ENCODE measurements at places on chromosomes 5 and 9. TPM values are rescaled to one million over a fixed set of nuclear protein-coding genes. Genes with fewer than 3 reads are reported as not detected.

GRCh38 chr9:114385397-114386181 is 2.2 kb downstream of the AKNA start:
- H3K27ac ChIP-seq, result peak overlapping the region; percentile 100
- peaks cover 19% of the 10 kb centered on the region for H3K36me3 ChIP-seq
- no peaks in the 10 kb centered on the region for H3K27me3 ChIP-seq
- H3K4me1 ChIP-seq, result peaks cover 75% of the 10 kb centered on the region
- H3K4me3 ChIP-seq, result peak overlapping the region; percentile 94

- no peaks in the 10 kb centered on the region for H3K4me1 ChIP-seq
- H3K4me3 ChIP-seq, result no peak overlapping the region
- DNase-seq, result no peak
Measured at GRCh38 chr9:98330831-98331230, 75.4 kb upstream of the TBC1D2 start.

- no peak overlapping the region for H3K27ac ChIP-seq
- H3K4me1 ChIP-seq, result no peaks in the 10 kb centered on the region
- no peak for DNase-seq
- H3K36me3 ChIP-seq, result no peaks in the 10 kb centered on the region
- no peaks in the 10 kb centered on the region for H3K27me3 ChIP-seq
Measured at GRCh38 chr9:101915482-101915881, 177.0 kb upstream of the GRIN3A start.

GRCh38 chr5:32505756-32506155 is 61.2 kb upstream of the ZFR start:
- DNase-seq, result no peak
- H3K4me3 ChIP-seq, result no peak overlapping the region
- no peaks in the 10 kb centered on the region for H3K36me3 ChIP-seq
- H3K27ac ChIP-seq, result no peak overlapping the region
- peaks cover 6% of the 10 kb centered on the region for H3K27me3 ChIP-seq

GRCh38 chr5:160118349-160119141 is 705 bp downstream of the PWWP2A start:
- H3K4me1 ChIP-seq, result peaks cover 5% of the 10 kb centered on the region
- H3K4me3 ChIP-seq, result peak overlapping the region; percentile 80
- peak; percentile 52 for DNase-seq
- H3K27me3 ChIP-seq, result peaks cover 3% of the 10 kb centered on the region
- H3K27ac ChIP-seq, result peak overlapping the region; percentile 89

The RAPGEF6 gene
- polyA plus RNA-seq, result 30.7 TPM

The PCDHB5 gene
- polyA plus RNA-seq, result not detected

GRCh38 chr5:155252025-155252424 is 238.5 kb downstream of the KIF4B start:
- H3K4me1 ChIP-seq, result no peaks in the 10 kb centered on the region
- H3K27ac ChIP-seq, result no peak overlapping the region
- no peaks in the 10 kb centered on the region for H3K36me3 ChIP-seq
- no peak overlapping the region for H3K4me3 ChIP-seq

The LMX1B gene
- not detected for polyA plus RNA-seq

DNA sequence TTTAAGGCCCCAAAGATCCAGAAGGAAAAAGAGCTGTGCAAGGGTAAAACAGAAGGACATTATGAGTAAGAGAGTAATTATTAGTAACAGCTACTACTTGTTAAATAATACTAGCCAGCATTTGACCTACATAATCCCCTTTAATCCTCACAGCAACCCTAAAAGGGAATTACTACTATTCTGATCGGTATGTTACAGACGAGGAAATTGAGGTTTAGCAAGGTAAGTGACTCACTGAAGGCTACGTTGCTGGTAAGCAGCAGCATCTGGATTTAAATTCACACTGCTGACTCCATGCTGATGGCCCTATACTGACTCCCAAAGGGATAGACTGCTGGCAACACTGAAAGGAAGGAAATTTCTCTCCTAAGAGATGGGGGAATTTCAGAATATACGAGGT is 3.7 kb upstream of the FSD1L start:
- H3K27me3 ChIP-seq, result no peaks in the 10 kb centered on the region

The C9orf50 gene
- not detected for polyA plus RNA-seq

GRCh38 chr9:27817747-27818146 is 244.5 kb upstream of the C9orf72 start:
- no peaks in the 10 kb centered on the region for H3K36me3 ChIP-seq
- no peaks in the 10 kb centered on the region for H3K27me3 ChIP-seq
- DNase-seq, result no peak
- H3K4me1 ChIP-seq, result no peaks in the 10 kb centered on the region
- H3K4me3 ChIP-seq, result no peak overlapping the region

GRCh38 chr5:165127941-165128340 is 1622.5 kb downstream of the MAT2B start:
- no peaks in the 10 kb centered on the region for H3K36me3 ChIP-seq
- H3K4me3 ChIP-seq, result no peak overlapping the region
- H3K27me3 ChIP-seq, result no peaks in the 10 kb centered on the region
- H3K4me1 ChIP-seq, result no peaks in the 10 kb centered on the region

The MEIKIN gene
- polyA plus RNA-seq, result not detected

The PRRC1 gene
- polyA plus RNA-seq, result 32.8 TPM

The DENND4C gene
- polyA plus RNA-seq, result 40.2 TPM

The MVB12B gene
- polyA plus RNA-seq, result 8.0 TPM

- peaks cover 33% of the 10 kb centered on the region for H3K27me3 ChIP-seq
- no peak overlapping the region for H3K27ac ChIP-seq
- no peak overlapping the region for H3K4me3 ChIP-seq
- no peak for DNase-seq
Measured at GRCh38 chr5:159031513-159031912, 68.2 kb downstream of the EBF1 start.

- no peak overlapping the region for H3K4me3 ChIP-seq
- no peak for DNase-seq
- no peak overlapping the region for H3K27ac ChIP-seq
- peaks cover 7% of the 10 kb centered on the region for H3K36me3 ChIP-seq
Measured at GRCh38 chr9:83304686-83305085, 233.5 kb downstream of the FRMD3 start.

DNA sequence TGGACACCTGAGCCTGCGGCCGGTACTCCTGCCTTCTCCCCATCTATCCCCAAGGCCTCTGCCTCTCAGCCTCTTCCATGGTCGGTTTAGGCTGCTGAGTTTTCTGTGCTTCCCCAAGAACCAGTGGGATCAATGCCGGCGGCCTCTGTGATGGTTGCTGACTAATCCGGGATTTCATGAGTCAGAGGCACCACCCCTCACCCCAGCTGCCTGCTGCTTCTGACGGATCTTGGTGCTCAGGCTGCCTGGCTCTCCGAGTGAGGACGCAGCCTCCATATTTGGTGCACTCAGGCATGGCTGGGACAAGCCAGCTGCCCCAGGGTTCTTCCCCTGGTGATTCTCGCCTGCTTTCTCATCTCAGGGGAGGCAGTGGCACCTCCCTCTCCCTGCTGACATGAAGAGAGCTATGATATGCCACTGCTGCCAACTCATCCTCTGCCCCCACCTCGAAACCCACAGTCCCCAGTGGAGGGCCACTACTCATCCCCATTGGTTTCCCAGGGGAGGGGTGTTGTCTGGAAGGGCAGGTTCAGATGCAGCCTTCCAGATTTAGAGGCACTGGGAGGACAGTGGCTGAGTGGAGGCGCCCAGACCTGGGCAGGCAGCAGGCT is 3.3 kb upstream of the MAN1B1 start:
- H3K27ac ChIP-seq, result peak overlapping the region; percentile 15
- peaks cover 24% of the 10 kb centered on the region for H3K4me1 ChIP-seq
- H3K27me3 ChIP-seq, result no peaks in the 10 kb centered on the region
- H3K36me3 ChIP-seq, result no peaks in the 10 kb centered on the region

- no peak overlapping the region for H3K4me3 ChIP-seq
- no peaks in the 10 kb centered on the region for H3K4me1 ChIP-seq
- H3K27ac ChIP-seq, result no peak overlapping the region
- no peaks in the 10 kb centered on the region for H3K36me3 ChIP-seq
- H3K27me3 ChIP-seq, result peaks cover 3% of the 10 kb centered on the region
Measured at GRCh38 chr5:91024206-91024605, 358.9 kb downstream of the ARRDC3 start.

The PCDHA2 gene
- not detected for polyA plus RNA-seq

The FAM13B gene
- 25.1 TPM for polyA plus RNA-seq

DNA sequence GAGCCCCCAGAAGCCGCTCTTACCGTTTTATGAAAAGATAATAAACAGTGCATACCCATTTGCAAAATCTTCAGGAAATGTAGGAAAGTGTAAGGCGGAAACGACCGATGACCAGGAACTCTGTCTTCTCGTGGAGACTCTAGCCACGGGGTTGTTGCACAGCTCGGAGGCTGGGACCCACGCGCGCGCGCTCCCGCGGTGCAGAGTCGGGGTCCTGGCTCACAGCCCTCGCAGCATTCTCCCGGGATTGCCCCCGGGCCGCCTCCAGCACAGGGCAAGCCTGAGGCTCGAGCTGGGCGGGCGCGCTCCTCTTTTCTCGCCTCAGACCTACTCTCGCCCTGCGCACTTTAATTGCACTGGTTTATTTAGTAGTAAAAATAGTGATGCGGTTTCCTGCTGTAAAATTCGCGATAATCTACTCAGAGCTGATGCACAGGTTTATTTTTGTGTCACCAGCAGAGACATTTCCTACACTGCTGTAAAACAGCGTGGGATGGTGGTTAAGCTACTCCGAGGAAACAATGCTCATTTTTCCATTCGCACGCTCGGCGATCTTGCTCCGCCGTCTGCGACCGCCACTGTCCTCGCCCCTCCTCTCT is 15.5 kb downstream of the TRIM7 start:
- H3K27ac ChIP-seq, result peak overlapping the region; percentile 94
- peak overlapping the region; percentile 92 for H3K4me3 ChIP-seq
- H3K27me3 ChIP-seq, result peaks cover 15% of the 10 kb centered on the region
- H3K36me3 ChIP-seq, result peaks cover 10% of the 10 kb centered on the region
- H3K4me1 ChIP-seq, result peaks cover 50% of the 10 kb centered on the region

The CARD9 gene
- 0.21 TPM for polyA plus RNA-seq

DNA sequence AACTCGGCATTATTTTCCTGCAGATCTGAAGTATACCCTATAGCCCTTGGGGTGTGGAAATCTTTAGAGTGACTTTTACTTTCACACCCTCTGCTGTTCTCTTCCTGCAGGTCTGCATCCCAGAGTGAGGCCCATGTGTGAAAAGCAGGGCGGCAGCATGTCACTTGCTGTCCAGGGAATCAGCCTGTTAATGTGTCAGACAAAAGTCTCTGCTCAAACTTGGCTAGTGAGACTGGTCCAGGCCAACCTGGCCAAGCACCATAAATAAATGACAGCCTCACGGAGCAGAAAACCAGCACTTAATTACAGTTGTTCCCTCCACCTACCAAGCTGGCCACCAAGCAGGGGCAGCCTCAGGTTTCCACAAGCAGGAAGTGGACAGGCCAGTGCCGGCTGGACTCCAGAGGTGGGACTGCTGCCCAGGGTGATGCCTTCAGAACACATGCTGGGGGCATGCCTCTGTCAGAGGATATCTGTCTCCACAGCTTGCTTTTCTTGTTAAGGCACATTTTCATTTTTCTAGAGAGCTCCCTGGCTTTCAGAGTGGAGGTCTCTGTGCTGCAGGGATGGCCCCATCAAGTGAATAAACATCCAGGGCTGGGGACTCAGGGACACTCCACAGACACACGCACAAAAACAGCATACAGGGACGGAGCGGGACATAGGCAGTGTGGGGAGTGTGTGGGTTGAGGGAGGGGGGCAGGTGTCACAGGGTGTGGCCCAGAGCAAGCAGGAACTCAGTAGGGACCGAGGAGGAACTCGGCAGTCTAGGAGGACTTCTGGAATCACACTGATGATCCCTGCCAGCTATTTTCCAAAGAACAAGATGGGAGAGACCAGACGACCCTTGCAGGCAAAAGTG is 243.8 kb upstream of the IRX1 start:
- H3K4me3 ChIP-seq, result no peak overlapping the region
- no peaks in the 10 kb centered on the region for H3K27me3 ChIP-seq
- H3K4me1 ChIP-seq, result no peaks in the 10 kb centered on the region
- H3K27ac ChIP-seq, result no peak overlapping the region
- no peak for DNase-seq

GRCh38 chr9:138047469-138048040 is 170.0 kb downstream of the CACNA1B start:
- H3K4me1 ChIP-seq, result no peaks in the 10 kb centered on the region
- peaks cover 22% of the 10 kb centered on the region for H3K27me3 ChIP-seq
- no peak overlapping the region for H3K27ac ChIP-seq
- H3K4me3 ChIP-seq, result no peak overlapping the region
- no peaks in the 10 kb centered on the region for H3K36me3 ChIP-seq

- peak overlapping the region; percentile 93 for H3K4me3 ChIP-seq
- H3K36me3 ChIP-seq, result peaks cover 9% of the 10 kb centered on the region
- H3K4me1 ChIP-seq, result peaks cover 84% of the 10 kb centered on the region
- H3K27ac ChIP-seq, result peak overlapping the region; percentile 97
- peak; percentile 36 for DNase-seq
Measured at GRCh38 chr5:142110046-142110531, 1.5 kb downstream of the NDFIP1 start.

GRCh38 chr9:19127871-19128500 is 694 bp upstream of the PLIN2 start:
- H3K27me3 ChIP-seq, result no peaks in the 10 kb centered on the region
- no peaks in the 10 kb centered on the region for H3K36me3 ChIP-seq
- peak overlapping the region; percentile 92 for H3K4me3 ChIP-seq
- H3K4me1 ChIP-seq, result peaks cover 60% of the 10 kb centered on the region
- H3K27ac ChIP-seq, result peak overlapping the region; percentile 90

GRCh38 chr9:27539479-27540441 is 10.1 kb upstream of the MOB3B start:
- no peaks in the 10 kb centered on the region for H3K4me1 ChIP-seq
- no peak for DNase-seq
- H3K36me3 ChIP-seq, result no peaks in the 10 kb centered on the region
- H3K4me3 ChIP-seq, result no peak overlapping the region

DNA sequence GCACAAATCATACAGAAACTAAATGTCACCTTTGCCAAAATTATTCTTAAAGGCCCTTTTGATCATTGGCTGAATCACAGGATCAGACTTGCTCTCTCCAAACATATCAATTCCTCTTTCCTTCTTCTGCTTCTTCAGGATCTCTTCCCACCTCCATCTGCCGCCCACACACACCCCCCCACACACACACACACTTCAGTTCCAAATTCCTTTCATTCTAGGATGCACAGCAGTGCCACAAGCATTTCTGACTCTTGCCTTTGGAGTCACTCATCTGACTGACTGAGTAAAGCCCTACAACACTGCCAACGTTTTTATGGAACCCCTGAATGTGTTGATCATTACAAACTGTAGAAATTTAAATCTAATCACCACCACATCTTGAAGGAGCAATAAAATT is 22.9 kb downstream of the DNAH5 start:
- DNase-seq, result no peak
- H3K27me3 ChIP-seq, result peaks cover 8% of the 10 kb centered on the region
- no peak overlapping the region for H3K4me3 ChIP-seq
- no peak overlapping the region for H3K27ac ChIP-seq
- H3K36me3 ChIP-seq, result no peaks in the 10 kb centered on the region

The N4BP3 gene
- 5.5 TPM for polyA plus RNA-seq

DNA sequence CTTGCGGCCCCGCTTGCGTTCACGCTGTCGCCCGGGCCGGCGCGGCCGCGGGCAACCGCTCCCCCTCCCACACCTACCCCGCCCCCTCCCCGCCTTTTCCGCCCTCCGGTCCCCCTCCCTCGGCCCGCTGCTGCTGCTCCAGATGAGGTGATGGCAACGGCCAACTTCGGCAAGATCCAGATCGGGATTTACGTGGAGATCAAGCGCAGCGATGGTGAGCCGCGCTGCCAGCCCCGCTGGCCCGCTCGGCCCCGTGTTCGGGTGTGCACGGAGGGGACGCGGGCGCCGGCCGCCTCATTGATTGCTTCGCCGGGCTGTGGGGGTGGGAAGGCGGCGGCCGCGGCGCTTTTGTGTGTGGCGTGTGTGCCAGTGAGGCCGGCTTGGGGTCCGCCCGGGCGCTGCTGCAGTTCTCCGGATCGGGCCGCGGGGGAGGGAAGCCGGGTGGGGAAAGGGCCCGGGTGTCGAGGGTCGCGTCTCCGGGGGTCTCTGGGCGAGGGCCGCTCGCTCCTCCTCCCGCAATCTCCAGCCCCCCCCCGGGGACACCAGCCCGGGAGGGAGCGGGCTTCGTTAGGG is 403 bp downstream of the KIF2A start:
- H3K4me1 ChIP-seq, result peaks cover 61% of the 10 kb centered on the region
- DNase-seq, result no peak
- H3K27ac ChIP-seq, result peak overlapping the region; percentile 97
- peaks cover 5% of the 10 kb centered on the region for H3K36me3 ChIP-seq
- peak overlapping the region; percentile 98 for H3K4me3 ChIP-seq
